Stimulated activated CD8-positive, alpha-beta memory T cell treated with anti-CD3 and anti-CD28 coated beads, Interleukin-2, amount 100 ng/mL, for 1 hour (primary cell): ENCODE measurements at places on chromosomes 1 and 21.

DNA sequence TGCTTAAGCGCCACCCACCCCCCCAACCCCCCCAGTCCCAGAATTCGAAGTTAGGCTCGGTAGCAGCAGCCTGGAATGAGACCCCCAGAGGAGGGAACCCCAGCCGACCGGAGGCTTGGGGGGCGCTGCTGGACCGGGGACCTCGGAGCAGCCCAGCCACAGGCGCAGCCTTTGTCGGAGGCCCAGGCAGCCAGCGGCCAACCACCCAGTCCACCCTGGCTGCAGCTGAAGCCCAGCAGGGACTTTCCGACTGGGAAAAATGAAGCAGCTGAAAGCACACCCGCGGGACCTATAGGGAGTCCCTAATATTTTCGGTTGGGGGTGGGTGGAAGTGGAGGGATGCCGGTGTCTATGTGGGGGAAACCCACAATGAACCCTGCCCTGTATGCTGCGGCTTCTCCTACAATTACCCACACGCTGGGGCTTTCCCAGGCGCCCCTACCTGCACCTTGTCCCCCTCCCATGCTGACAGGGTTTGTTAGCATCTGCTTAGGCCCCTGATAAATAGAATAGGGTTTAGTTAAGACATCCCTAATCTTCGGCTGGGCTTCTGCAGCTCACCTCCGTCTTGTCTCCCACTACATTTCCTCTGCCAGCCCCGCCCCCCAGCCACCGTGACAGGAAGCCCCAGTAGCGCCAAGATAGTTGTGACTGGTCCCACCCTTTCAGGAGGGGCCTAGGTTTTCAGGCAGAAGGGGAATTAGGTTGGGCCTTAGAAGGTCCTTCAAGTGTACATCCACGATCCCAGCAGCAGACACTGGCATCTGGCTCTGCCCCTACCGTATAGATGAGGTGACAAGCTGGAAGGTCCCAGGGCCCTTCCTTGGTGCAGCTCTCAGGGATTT lies 838 bp downstream of the CCDC28B start:
- peak; percentile 52 for DNase-seq

DNA sequence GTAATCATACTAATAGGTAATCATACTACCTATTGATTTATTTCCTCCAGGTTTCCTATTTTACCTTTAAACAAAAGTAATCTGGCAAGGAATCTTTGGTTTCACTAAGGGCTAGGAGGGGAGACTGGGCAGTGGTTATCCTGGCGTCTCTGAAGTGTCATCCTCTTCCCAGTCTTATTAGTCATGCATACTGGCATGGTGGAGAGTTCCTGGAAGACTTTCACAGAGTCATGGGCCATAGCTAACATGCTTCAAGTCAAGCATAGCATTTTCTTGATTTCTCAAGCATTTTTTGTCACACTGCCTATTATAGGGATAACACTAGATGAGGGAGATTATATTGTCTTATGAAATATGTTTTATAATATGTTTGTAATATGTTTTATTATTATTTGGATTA lies 64.0 kb upstream of the ASB17 start:
- DNase-seq: no peak

- no peak for DNase-seq
Observed at GRCh38 chr1:44519035-44519676, 114.1 kb downstream of the RNF220 start.

- DNase-seq: no peak
Observed at GRCh38 chr1:209249280-209249670, 334.2 kb upstream of the CAMK1G start.

- no peak for DNase-seq
Observed at GRCh38 chr21:15289896-15290841, 225.4 kb upstream of the NRIP1 start.

DNA sequence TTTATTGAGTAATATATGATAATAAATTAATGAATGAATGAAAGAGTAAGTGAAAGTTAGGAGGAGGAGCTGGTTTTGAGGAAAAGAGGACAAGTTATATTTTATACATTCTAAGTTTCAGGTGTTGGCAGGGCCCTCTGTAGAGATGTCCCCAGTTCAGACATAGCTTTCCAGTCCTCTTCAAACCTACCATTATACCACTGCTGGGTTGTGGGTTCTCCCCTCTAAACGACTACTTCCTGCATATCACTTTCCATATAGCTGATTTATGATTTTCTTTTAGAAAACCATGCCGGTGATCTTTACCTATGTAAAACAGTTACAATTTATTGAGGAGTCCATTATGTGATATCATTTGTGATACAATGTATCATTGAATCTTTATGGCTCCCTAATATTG lies 116.9 kb downstream of the RUNX1 start:
- no peak for DNase-seq

DNA sequence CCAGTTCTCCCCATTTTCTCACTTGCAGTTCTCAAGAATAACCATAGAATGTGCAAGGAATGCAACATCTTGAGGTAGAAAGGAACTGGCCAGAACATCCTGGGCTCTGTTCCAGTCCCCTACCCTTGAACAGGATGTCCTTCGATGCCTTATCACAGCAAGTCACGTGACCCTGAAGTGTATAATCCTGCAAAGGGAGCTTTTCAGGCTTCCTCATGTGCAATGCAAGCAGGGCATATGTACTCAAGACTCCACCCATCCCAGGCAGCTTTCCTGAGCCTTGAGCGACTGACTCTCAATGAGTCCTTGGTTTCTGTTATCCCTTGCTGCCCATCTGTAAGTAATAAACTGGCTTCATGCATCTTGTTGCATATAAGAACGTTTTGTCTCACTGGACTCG lies 311.0 kb downstream of the MRPL39 start:
- DNase-seq: no peak

DNA sequence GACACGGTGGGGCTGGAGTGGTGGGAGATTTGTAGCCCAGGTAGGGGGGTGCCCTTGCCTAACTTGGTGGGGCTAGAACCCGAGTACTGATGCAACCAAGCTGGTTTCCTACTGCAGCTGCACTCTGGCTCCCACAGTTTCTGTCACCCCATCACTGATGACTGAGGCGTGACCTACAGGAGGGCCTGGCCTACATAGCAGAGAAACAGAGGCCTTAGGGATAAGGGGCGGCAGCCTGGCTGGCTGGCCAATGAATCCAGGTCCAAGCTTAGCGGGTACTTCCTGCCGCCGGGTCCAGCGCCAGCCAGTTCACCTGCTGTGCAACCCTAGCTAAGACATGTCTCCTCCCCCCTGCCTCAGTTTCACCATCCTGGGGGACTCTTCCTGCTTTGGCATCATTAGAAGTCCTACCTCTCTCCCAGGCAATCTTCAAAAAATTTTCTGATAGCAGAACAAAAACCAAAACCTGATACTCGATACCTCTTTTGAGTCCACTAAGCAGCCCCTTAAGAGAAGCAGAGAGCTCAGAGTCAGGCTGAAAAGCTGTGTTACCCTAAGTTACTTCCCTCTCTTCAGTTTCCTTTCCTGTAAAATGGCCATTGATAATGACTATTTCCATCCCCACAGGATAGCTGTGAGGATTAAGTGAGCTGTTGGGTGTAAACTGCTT lies 27.3 kb upstream of the RNF19B start:
- no peak for DNase-seq

DNA sequence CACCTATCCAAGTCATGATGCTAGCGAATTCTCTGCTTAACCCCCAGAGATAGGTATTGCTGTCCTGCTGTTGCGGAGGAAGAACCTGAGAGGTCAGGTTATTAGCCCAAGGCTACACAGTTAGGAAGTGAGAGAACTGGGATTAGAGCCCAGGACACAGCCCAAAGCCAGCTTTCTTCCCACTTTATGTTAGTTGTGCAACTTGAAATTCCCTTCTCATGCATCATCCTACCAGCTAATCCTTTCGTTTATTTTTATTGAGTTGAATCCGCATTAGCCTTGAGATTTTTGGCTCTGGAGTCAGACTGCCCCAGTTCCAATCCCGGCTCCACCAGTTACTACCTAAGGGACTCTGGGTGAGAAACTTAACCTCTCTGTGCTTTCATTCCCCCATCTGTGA lies 65.4 kb downstream of the PLEKHA6 start:
- no peak for DNase-seq

GRCh38 chr1:6502000-6502891 lies 10.8 kb upstream of the PLEKHG5 start:
- no peak for DNase-seq

GRCh38 chr1:157948312-157949073 lies 45.0 kb upstream of the KIRREL1 start:
- DNase-seq: no peak

DNA sequence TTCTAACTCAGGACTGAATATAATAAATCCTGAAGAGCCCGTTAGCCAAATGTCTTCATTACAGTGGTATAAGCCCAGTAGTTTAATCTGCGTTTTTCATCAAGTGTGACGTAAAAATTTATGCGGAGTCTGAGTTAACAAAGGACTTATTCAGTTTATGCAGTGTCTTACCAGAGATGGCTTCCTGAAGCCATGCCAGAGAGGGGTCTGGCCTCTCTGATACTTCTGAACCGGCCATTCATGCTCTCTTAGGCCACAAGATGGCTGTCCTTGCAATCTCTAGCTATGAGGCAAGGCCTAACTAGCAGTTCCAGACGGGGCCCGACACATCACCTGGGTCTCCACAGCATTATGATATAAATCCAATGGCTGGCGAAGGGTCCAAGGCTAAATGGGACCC lies 101.4 kb downstream of the TEX35 start:
- DNase-seq: no peak

DNA sequence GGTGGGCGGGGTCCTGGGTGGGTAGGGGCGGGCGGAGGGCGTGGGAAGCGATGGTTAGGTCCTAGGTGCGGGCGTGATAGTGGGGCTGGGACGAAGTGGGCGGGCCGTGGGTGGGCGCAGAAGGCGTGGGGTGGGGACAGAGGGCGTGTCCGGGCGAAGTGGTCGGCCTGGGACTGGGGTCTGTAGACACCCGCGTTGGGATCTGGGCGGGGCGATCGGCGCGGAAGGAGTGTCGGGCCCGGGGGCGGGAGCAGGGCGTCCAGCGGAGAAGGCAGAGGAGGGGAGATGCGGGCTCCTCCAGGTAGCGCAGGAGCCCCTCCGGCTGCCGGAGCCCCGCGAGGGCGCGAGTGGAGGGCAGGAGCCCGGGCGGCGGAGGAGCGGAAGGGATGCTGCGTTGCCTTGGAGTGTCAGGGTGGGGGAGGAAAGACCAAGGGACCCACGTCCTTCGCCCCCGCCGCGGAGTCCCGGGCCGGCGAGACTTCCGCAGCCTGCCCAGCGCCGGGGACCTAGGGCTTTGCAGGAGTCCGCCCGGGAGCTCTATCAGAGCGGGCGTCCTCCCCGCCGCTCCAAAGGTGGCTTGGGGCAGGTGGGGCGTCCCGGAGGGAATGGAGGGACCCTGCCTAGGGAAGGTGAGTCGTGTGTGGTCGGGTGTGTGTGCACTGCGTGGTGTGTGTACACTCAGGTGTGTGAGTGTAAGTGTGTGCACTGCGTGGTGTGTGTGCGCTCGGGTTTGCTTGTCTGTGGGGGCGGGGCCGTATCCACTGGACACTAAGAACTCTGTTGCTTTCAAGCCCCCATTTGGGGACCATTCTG lies 27.0 kb upstream of the PRSS38 start:
- DNase-seq: no peak

DNA sequence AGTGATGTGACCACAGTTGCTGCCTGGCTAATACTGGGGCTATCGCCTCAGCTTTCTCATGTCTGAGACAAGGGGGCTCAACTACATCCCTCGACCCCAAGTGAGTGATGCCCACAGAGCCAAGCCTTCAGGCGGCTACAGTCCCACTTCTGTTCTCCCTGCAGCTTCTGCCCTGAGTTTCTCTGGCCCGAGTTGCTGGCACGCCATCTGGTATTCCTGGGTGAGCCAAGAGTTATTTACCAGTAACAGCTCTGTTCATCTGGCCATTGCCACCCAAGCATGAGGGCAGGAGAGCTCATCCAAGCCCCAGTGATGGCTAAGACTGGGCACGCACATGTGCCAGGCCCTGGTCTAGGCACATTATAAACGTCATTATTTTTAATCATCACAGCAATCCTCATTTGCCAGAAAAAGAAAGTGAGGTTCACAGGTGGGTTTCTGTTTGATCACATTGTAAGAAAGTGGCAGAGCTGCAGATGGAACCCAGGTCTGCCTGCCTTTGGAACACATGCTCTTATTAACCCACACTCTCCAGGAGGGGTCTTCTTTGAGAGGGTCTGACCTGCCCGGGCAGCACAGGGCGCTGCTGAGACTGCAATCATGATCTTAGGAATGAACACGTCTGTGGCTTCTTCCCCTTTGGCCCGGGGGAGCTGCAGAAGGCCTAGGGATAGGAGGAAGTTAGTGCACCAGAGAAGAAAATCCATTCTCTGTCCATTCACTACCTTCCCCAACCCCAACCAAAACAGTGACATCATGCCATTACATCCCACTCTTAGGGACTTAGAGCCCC lies 27.5 kb downstream of the KCND3 start:
- no peak for DNase-seq

GRCh38 chr1:43843684-43844083 lies 89.9 kb upstream of the ARTN start:
- no peak for DNase-seq

DNA sequence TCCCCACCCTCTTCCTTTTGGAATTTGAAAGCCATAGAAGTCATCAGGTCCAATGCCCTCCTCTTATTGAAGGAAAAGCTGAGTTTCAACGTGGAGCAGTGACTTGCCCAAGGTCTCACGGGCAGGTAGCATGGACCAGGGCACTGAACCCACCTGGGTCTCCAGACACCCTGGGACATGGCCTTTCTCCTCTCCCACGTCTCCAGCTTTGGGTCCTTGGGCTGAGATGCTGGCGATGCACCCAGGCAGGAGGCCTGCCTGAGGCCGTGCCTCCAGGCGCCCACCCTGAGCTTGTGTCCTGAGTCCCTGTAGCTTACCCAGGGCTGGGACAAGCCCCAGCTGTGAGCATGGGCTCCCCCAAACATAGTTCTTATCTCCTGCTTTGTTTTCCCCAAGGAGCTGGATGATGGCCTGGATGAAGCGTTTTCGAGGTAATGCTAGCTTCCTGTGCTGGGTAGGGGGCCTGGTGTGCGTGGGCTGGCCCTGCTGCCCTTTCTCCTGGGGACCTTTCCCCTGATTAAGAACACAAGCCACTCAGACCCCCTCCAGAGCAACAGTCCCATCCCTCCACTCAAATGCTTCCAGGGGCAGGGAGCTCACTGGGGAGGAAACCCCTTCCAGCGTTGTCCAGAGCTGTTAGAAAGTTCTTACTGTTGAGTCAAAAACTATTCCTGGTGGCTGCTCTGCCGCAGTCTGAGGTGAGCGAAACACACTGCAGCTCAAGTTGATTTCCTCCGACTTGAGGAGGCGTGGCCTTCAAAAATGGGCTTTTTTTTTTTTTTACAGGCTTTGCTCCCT lies 21.6 kb downstream of the LDLRAP1 start:
- DNase-seq: no peak

- no peak for DNase-seq
Observed at GRCh38 chr1:9100471-9101043, 28.3 kb downstream of the GPR157 start.

GRCh38 chr1:241639623-241640148 lies 483 bp downstream of the CHML start:
- peak; percentile 2 for DNase-seq

GRCh38 chr1:243528459-243529121 lies 272.7 kb downstream of the SDCCAG8 start:
- no peak for DNase-seq

DNA sequence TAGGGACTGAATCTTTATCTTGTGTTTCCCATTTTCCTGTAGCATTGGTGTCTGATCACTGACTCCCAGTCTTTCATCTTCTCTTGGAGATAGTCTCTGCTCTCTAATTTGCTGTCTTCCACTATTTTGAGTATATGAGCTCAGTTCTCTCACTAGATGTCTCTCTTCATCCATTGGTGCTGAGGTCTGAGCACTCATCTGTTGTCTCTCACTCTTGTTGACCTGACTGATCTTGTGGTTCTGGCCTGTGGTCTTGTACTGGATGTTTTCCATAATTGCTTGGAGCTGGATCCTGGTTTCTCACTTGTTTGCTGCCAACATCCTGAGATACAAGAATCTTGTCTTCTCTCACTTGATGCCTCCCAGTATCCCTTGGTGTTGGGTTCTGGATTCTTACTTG lies 25.1 kb upstream of the S100A11 start:
- DNase-seq: no peak
